ENCODE measurements at places on chromosomes 16 and 17. TPM values are rescaled to one million over a fixed set of nuclear protein-coding genes. Genes with fewer than 3 reads are reported as not detected.

DNA sequence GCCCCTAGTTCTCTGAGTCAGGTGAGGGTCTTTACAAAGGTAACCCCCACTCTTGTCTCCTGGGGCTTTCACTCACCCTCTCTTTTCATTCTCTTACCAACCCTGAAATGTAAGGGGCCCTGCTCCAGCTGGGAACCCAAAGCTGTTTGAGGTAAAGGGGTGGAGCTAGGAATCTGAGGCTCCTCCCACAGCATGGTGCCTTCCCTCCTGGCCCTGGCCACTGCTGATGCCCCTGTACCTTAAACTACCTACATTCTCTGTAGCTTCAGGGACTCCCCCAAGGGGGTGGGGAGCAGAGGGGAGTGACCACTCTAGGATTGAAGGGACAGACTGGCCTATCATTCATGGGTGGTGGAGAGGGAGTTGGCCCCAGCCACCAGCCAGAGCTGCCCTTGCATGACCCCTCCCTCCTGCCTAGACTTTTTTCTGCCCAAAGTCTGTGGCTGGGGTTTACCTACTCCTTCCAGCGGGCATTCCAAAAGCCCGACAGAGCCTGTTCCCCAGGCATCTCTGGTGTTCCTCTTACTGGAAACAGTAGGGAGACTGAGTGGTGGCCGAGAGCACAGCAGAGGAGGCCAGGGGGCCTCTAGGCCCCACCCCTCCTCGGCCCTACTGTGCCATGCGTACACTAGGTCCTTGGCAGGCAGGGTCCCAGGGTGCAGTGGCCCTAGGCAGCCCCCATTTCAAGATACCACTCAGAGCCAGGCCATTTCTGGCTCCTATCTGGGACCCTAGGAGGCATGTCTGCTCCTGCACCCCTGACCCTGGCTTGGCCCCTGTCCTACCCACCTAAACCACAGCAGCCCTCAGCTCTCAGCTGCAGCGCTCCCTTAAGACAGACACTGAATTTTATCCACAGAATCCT lies 9.5 kb downstream of the DOK4 start:
- DNase-seq: no peak

DNA sequence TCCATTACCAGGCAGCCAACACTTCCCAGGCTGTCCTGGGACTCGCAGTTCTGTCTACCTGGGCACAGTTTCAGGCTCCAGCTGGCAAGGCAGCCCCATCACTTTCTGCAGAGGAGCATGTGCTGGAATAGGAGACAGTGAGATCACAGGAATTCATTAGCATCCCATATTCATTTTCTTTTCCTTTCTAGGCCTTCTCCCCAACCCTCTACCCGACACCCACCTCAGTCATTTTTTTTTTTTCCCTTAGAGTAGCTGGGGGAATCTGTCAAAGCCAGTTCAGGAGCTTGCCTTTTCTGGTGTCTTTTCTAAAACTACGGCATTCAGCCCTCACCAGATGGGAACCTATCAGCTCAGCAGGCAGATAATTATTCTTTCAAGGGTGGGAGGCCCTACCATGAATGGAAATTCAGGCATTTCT lies 42.4 kb upstream of the FBXO47 start:
- no peak for DNase-seq

- DNase-seq: no peak
These were observed 4.7 kb downstream of the C1QTNF1 start for GRCh38 chr17:79028496-79029326.

DNA sequence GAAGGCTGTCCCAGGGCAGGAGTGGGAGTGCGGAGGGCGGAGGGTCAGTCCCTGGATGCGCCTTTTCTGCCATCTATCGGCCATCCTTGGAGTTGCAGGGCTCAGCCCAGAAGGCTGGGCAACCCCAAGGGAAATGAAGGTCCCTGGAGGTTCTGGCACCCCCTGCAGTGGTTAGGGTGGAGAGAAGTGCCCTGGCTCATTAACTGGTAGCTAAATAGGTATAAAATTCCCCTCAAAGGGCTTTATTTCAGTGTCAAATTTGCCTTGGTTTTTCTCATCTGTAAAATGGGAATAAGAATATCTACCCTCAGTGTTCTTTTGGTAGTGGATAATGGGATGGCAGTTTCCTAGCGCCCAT lies 22.4 kb downstream of the C17orf75 start:
- DNase-seq: no peak

- DNase-seq: no peak
These were observed at the start of gene EVI2A for GRCh38 chr17:31321481-31321880. Gene EVI2A (minus strand): TSS chr17:31321622. CDS start chr17:31319013, 2,609 bp downstream.

DNA sequence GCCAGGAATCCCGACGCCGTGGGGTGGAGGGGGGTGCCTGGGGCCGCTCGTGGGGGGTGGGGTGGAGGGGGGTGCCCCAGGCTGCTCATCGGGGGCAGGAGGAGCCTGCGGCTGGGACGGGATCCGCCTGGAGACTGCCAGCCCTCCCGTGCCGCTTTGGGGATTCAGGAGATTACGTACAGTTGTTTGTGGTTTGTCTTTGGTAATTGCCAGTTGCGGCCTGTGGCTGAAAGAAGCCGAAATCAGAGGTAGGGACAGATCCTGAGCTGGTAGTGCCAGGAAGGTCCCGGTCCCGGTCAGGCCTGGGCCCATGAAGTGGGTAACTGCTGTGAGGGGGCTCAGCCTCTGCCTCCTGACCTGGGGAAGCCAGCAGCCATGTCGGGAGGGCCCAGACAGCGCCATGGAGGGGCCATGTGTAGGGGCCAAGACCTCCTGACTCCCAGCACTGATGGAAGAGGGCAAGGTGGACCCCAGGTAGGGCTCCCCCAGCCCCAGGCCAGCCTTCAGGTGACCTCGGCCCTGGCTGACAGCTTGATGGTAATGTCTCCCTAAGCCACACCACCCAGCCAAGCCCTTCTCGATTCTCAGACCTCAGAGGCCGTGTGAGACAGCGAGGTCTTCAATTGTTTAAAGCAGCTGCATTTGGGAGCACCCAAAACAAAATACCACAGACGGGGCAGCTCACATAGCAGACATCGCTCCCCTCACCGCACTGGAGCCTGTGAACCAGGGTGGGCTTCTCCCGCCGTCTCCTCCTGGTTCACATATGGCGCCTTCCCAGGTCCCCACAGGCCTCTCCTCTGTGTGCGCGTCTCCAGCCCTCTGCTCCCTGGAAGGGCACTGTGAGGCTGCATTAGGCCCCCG lies 34.9 kb upstream of the SSTR5 start:
- no peak for DNase-seq

Gene STH
- not detected for polyA plus RNA-seq

Gene RTN4RL1
- 1.3 TPM for polyA plus RNA-seq

- no peak for DNase-seq
These were observed 53.4 kb downstream of the ABCC12 start for GRCh38 chr16:48102083-48103008.

Gene BCL6B
- polyA plus RNA-seq: 27.7 TPM

Gene CIITA
- polyA plus RNA-seq: 4.9 TPM

DNA sequence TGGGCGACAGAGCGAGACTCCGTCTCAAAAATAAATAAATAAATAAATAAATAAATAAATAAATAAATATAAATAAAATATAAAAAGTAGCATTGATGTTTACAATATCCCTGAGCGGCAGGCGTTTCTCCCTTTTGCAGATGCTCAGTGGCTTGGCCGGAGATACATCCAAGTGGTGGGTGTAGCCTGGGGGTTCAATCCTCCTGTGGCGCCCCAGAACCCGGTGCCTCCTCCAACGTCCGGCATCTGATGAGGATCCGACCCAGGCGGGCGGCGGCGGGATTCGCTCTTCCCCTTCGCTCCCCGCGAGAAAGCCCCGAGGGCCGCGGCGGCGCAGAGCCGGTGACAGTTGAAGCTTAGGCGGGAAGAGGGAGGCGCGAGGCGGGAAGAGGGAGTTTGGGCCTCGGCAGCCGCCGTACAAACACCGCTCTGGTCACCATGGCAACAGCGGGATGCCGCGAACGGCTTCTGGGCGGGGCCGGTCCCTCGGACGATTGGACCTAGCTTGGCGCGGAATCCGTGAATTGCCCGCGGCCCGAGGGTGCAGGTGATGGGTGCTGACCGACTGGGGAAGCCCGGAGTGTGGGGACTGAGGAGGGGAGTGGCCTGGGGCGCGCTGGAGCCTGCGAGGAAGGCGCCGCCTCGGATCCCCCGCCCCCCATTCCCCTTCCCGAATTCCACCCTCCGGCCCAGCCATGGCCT lies 12.7 kb upstream of the ALDOA start:
- no peak for DNase-seq

GRCh38 chr16:54564841-54565240 lies 278.3 kb upstream of the IRX3 start:
- no peak for DNase-seq

Gene HIGD1B
- 2.0 TPM for polyA plus RNA-seq

GRCh38 chr17:81328489-81328888 lies 33.4 kb upstream of the SLC38A10 start:
- no peak for DNase-seq

- DNase-seq: no peak
These were observed 1.6 kb downstream of the ITGA3 start for GRCh38 chr17:50057521-50057991.

Gene HOXB13
- not detected for polyA plus RNA-seq

GRCh38 chr17:1110541-1110861 lies 69.3 kb downstream of the ABR start:
- DNase-seq: no peak

- no peak for DNase-seq
These were observed 53.9 kb downstream of the VPS35L start for GRCh38 chr16:19609359-19609758.

GRCh38 chr17:1042486-1042885 lies 45.6 kb downstream of the TIMM22 start:
- DNase-seq: no peak

GRCh38 chr17:35486920-35487732 lies 38.6 kb upstream of the SLFN13 start:
- peak; percentile 19 for DNase-seq

Measured in right renal cortex interstitium (tissue), 3 donors.